ENCODE measurements at places on chromosomes 16 and 17.

GRCh38 chr16:73166441-73166851, 118.5 kb upstream of the ZFHX3 start:
- DNase-seq = no peak

DNA sequence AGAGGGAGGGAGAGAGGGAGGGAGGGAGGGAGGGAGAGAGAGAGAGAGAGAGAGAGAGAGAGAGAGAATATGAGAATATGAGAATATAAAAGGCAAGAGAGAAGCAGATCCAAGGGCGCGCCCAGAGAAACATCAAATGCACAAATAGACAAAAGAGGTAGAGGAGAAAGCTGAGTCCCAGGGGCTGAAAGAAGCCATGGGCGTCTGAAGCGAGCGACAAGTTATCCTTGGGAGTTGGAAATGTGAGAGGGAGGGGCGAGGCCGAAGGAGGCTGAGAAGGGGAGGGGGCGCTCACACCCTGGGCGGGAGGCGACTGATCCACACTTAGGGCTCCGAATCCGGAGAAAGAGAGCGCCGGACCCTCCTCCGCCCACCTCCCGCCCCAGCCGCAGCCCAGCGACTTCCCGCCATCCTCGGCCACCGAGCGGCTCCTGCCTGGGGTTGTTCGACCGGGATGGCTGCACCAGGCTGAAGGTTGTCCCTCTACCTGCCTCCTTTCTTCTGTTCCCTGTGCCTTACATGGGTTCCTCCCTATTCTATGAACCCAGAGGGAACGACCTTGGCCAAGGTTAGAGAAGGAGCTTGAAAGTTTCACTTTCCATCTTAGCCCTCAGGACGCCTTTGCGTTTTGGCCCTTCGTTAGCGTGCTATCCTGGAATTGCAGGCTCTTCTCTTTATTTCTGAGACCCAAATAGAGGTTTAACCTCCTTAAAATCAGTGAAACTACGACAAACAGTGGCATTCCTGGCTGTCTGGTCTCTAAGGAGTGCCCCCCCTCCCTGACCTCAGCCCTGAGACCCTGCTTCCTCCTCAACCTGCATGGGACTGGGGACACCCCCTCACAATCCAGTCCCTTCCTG, 21.2 kb upstream of the HOXB9 start:
- no peak for DNase-seq

- no peak for DNase-seq
Measured at GRCh38 chr17:42017866-42018200, 594 bp upstream of the DNAJC7 start.

DNA sequence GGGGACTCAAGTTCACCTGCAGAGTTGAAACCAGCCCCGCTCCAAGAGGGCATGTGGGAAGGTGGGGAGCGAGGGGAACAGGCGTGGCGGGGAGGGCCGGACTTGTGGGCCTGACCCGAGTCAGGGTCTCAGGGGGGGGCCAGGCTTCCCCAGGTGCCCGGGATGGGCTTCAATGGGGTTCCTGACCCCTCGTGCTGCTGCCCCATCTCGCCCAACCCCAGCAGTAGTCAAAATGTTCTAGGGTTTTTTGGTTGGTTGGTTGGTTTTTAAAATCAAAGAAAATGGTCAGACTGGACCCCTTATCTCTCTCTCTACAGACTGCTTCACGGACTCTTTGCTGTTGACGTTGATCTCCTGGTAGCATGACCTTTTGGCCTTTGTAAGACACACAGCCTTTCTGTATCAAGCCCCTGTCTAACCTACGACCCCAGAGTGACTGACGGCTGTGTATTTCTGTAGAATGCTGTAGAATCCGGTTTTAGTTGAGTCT, 69.5 kb downstream of the AMFR start:
- DNase-seq = no peak

- no peak for DNase-seq
Measured at GRCh38 chr17:5980941-5981340, 89.2 kb upstream of the WSCD1 start.

- no peak for DNase-seq
Measured at GRCh38 chr17:57585341-57586195, 159.5 kb downstream of the CCDC182 start.

- DNase-seq = no peak
Measured at GRCh38 chr17:67139784-67140665, 95.7 kb downstream of the CACNG1 start.

- no peak for DNase-seq
Measured at GRCh38 chr16:77679901-77680300, 42.4 kb upstream of the NUDT7 start.

DNA sequence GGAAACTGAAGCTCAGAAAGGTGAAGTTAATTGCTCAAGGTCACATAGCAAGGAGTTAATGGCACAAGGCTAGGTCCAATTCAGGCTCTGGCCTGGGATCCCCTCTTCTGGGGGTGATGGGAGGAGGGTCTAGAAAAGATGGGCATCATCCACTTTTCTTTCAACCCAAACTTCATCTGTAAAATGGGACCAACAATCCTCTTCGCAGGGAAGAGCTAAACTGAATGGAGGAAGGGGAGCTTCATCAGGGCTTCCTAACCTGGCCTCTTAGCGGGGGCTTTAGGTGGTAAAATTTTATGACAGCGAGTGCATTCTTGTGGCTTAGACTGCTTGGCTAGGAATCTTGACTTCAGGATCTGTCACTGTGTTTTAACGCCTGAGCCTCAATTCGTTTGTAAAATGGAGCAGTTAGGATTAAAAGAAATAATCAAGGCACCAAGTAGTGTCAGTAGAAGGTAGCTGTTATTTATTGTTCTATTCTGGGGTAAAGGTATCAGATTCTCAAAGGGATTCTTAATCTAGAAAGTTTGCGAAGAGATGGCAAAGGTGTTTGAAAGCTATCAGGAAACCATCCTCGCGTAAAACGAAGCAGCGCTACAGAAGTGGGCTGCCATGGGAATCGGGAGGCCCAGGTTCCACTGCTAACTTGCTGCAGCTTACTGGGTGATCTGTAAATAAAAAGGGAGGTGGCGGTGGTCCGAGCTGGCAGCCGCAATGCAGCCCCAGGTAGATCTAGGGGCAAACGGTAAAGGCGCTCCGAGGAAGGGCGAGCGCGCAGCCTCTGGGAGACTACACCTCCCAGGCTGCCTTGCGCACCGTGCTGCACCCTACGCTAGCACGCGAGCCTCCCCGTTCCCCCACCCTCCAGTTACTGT, 1.5 kb upstream of the SRCAP start:
- DNase-seq = no peak

DNA sequence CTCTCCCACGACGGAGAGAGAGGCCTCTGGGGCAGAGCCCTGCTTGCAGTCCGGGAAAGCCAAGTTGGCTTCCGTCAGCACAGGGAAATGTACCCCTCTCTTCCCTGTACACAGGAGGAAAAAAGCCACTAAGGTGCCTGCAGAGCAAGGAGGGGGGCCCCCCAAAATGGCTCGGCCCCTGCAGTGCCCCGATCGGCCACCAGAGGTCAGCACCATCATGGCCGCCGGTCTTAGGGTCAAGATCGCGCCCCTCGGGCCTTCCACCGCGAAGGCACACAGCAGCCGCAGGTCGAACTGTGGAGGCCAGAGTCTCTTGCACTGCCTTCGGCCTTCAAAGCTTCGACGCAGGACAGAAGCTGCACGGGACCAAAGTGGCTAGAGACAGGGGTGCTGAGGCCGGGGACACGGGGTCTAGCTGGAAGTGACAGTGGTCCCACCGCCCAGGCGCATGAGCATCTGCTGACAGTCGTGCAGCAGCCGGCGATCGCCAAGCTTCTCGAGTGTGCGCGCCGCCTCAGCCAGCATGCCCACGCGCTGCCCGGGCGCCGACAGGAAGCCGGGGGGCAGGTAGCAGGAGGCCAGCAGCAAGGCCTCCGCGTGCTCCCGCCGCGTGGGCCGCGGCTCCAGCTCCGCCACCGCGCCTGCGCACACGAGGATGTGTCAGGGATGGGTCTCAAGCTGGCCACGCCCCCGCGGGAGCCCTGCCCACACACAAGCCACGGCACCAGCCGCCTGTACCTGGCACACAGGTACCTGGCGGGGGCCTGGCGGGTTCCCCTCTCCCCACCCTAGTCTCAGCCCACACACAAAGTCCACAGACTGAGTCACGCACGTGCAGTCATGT, 24.4 kb downstream of the SREBF1 start:
- DNase-seq = peak; percentile 77

GRCh38 chr17:7234083-7234951, at the start of gene DVL2:
DVL2 (minus strand) TSS chr17:7234517; CDS start chr17:7234262, 255 bp downstream.
- peak; percentile 88 for DNase-seq

DNA sequence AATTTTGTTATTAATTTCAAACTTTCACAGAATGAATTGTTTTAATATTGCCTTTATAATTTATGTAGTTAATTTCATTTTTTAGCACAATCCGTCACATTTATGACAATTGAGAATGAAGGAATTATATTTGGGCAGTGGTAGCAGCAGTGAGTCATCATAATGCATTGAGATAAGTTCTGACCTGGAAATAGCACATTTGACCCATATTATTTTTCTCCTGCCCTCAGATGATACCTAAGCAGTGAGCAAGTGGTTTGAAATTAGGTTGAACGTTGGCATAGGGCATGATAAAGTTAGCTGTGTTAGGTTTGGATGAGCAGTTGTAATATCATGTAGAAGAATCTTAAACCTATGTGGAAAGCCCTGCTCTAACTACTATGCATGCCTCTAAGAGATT, 1431.3 kb upstream of the CDH8 start:
- DNase-seq = no peak

- DNase-seq = no peak
Measured at GRCh38 chr17:77649717-77650211, 308.7 kb upstream of the TNRC6C start.

DNA sequence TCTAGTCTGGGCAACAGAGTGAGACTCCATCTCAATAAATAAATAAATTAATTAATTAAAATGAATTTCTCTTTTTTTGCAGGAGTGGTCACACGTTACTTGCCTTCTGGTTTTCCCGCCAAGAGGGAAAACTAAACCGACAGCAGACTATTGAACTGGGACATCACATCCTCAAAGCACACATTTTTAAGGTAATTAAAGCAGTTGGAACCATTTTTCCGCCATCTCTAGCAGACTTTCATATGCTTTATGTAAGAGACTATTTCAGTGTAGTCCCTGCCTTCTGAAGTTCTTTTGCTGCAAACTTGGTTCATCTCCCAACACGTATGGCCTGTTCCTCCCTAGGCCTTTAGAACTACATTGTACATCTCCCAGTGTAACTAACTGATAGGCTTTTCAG, 66.5 kb downstream of the CYB561 start:
- DNase-seq = no peak

DNA sequence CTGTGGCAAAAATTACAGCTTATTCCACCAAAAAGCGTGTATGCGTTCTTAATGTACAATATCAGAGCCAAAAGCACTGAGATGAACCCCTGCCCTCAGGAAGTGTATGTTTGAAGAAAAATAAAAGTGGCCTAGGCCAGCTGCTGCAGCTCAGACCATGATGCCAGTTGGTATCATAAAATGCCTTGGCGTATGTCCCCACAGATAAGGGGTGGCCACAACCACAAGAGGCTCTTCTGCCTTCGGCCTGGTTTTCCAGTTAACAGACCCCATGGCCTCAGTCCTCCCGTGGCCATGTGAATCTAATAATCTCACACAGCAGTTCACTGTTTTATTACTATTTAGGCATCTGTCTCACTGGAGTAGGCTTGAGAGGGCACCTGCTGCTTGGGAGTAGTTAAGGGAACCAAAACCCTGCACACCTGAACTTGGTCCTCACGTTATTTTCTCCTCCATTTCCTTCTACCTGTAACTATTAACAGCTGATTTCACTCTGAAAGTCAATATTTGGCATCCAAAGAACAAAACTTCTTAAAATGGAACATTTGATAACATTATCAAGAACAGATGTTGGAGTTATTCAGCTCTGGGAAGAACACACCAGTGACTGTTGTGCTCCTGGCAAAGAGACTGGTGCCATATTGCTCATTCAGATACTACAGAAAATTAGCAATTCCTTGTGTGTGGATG, 34.8 kb upstream of the ERN1 start:
- DNase-seq = no peak

GRCh38 chr16:68389750-68390371, 58.4 kb downstream of the SMPD3 start:
- no peak for DNase-seq

DNA sequence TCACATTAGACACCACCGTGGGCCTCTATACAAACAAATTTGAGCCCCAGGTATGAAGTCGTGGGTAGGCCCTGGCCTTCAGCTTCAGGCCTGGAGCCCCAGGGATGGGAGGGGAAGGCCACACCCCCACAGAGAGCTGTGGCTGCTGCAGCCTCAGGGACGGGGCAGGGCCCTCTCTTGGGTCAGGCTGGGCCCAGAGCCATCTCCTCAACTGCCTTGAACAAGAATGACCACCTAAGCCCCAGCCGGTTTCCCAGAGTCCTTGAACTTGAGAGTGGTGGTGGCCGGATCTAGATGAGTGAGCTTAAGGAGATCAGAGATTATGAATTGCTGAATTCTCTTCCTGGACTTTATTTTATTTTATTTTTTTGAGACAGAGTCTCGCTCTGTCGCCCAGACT, 18.6 kb downstream of the SCNN1B start:
- DNase-seq = no peak

DNA sequence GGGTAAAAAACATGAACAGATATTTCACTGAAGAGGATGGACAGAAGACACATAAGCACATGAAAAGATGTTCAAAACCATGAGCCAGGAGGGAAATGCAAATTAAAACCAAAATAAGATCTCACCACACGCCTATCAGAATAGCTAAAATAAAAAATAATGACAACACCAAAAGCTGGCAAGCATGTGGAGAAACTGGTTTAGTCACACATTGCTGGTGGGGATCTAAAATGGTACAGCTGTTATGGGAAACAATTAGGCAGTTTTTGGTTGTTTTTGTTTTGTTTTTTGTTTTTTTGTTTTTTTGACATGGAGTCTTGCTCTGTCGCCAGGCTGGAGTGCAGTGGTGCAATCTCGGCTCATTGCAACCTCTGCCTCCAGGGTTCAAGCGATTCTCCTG, 44.7 kb upstream of the TEKT3 start:
- DNase-seq = no peak

DNA sequence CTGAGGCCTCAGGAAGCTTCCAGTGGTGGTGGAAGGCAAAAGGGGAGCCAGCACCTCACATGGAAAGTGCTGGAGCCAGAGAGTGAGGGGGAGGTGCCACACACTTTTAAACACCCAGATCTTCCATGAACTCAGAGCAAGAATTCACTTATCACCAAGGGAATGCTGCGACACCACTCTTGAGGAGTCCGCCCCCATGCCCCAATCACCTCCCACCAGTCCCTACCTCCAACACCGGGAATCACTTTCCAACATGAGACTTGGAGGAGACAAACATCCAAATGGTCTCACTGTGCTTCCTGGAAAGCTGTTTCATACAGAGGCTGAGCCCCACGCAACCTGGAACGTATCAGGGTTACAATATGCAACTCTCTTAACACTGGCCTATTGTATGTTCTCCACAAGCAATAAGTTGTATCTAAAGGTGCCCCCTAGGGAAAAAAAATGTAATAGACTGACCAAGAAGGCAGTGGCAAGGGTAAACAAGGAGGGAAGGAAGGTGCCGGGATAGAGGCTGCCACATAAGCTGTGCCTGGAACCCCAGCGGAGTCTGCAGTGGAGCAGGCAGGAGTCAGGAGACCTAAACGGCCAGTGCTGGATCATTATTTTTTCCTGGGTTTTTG, 106.7 kb upstream of the FOXF1 start:
- DNase-seq = no peak

Measured in central memory CD8-positive, alpha-beta T cell (primary cell).